ENCODE measurements at places on chromosomes 6 and 20.

- DNase-seq: no peak
Measured at GRCh38 chr6:28948782-28949486, 25.1 kb upstream of the TRIM27 start.

DNA sequence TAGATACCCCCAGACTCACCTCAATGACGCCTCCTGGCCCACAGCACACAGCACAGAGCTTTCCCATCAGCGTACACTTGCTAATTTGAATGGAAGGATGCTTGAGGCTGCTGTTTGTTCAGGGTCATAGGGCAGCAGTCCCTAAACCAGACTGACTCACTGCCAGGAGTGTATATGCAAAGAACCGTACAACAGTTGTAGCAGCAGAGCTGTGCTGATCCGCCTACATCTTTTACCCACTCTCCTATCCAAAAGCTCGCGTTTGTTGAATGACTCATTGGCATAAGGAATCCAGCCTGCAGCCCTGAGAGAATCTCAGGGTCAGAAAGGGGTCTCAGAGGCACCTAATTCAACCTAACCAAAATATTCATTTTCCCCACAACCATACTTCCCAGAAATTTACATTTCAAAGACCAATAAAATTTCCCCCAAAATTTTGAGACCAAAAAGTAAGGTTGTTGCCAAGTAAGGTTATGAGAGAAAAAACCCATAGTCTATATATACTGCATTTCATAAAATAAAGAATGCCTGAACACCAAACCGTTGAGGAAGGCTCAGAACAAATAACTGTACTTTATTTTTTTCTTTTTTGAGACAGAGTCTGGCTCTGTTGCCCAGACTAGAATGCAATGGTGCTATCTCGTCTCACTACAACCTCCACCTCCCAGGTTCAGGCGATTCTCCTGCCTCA lies 35.3 kb upstream of the CCND3 start:
- peak; percentile 27 for DNase-seq

- DNase-seq: no peak
Measured at GRCh38 chr20:21049305-21049828, 56.8 kb downstream of the LINC00237 start.

- DNase-seq: no peak
Measured at GRCh38 chr20:44065401-44066340, 121.3 kb downstream of the JPH2 start.

DNA sequence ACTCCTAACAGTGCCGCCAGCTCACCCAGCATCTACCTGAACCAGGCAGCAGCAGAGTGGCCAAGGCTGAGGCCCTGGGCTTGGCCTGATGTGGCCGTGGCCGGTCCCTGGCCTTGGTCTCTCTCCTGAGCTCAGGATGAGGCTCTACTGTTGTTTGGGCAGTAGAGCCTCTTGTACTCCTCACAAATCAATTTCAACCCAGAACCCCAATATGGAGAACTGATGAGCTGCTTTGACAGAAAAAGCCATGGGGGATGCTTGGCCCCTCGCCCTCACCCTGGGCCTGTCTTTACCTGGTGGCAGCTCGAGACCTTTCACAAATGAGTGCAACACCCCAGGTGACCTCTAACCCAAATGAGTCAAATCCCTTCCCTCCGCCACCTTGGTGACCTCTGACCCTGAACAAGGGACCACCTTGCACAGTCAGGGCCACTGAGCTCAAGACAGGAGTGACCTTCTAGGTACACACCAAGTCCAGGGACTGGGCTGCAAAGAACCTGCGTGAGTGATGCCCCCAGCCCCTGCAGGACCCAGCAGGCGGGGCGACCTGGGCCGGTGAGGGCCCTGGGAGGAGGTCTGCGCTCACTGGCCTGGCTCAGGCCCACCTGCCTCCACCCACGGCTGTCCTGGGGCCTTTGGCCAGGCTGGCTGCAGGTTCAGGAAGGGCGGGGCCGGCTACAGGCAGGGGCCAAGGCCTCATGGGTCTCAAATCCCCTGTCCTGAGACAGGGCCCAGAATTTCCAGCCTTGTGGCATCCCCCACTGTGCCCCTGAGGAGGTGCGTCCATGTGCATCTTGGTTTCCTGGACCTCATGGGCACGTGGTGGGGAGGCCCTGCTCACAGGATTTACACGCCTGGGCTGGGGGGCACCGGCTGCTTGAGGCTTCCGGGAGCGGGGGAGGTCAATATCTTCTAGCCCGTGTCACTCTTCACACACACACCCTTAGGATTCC lies 30.2 kb downstream of the PSMG4 start:
- no peak for DNase-seq

DNA sequence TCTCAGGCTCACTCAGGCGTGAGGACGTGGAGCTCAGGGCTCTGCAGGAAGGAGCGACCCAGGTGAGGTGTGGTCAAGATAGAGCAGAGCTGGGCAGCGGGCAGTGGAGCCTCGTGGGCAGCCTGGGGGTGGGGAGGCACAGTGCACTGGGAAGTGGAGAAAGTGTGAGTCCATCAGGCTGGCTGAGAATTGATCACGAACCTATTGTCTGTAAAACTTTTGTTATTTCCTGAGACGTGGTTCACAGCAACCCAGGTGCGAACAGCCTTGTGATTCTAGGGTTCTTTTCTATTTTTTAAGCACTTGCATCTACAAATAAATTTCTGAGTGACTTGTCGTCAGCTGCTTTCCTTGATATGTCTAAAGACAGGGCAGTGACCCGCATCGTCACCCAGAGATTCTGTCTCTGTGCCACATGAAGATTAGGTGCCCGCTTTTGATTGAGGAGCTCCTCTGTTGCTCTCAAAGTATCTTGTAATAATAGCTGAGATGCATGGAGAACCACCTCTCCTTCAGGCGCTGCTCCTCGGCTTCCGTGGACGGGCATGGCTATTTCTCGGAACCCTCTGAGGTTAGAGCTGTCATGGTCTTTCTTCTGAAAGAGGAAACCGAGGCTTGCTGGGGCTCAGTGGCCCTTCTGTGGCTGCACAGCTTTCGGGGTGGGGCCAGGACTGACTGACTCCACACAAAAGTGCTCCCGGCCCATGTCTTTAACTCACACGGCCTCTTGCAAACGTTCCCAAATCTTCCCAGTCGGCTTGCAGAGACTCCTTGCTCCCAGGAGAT lies 662 bp upstream of the CCR6 start:
- no peak for DNase-seq

DNA sequence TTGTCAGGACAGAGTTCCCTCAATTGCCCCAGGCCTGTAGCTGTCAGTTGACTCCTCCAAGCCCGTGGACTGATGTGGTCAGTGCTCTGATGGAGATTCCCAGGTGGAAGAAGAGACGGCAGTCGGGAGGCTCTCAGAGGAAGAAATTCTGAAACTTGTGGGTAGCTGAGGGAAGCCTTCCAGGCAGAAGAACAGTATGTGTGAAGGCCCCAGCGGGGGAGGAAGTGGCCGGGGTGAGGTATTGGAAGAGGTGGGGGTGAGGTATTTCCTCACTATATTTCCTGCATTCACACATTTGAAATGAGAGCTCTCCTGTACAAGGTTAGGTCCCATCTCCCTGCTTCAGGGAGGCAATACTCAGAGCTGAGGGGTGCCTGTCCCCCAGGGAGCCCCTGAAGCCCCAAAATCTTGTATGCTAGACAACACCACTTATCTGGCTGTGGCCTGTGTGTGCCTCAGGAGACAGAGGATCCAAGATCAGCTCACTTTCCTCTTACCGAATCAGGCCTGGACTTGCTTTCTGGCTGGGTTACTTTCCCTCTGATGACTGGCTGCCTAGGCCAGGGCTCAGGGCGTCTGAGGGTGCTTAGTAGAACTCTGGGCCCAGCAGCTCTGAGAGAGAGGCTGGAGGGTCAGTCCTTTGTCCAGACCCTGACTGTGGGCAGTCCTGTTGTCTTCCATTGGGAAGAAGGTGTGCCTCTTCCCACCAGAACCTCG lies 49.3 kb upstream of the MYL9 start:
- DNase-seq: peak; percentile 73

GRCh38 chr6:66230591-66230990 lies 523.6 kb upstream of the EYS start:
- no peak for DNase-seq

GRCh38 chr20:57553376-57554018 lies 7.4 kb upstream of the PCK1 start:
- DNase-seq: no peak

DNA sequence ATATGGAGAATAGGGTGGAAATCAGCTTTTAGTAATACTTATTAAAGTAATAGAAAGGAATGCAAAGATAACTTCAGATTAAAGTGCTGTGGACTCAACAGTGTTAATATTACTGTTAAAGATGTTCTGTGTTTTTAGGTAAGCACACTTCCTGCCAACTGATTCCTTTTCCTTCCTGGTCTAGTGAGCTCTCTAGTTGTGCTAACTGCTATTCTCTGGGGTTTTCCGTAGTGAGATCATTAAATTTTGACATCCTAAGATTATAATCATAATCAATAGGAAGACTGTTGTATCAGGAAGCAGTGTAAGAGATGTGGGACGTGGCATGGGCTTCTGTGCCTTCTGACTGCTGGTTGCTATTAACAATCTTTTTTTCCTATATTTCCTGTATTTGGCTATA lies 1.2 kb upstream of the TMEM217 start:
- DNase-seq: no peak

DNA sequence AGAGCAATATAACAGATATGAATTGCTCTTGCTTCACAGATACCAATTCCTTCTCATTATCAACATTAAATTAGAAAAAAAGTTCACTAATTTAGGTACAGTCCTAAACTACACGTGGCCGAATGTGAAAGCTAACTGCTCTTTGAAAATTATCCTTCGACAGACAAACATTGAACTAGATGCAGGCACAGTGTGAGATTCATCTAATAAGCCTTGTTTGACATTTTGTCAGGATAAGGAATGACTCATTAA lies 1.1 kb downstream of the FAM184A start:
- no peak for DNase-seq

DNA sequence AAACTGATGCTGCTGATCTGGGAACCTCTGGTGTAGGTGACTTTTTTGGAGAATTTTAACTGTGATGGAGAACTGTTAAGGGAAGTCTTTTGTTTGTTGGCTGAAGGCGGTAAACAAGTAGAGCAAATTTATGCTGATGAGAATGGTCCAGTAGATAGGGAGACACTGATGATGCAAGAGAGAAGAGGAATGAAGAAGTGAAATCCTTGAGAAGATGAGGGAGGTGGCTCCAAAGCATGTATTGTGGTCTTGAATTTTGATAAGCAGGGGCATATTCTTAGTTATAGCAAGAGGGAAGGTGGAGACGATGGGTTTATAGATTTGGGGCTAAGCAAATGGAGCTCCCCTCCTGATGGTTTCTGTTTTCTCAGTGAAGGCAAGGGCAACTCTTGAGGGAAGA lies 22.0 kb downstream of the MAPK14 start:
- DNase-seq: no peak

- no peak for DNase-seq
Measured at GRCh38 chr20:16007164-16007563, 566.1 kb downstream of the KIF16B start.

GRCh38 chr20:62897666-62898065 lies 28.6 kb downstream of the DIDO1 start:
- DNase-seq: no peak

GRCh38 chr6:38625217-38625616 lies 14.5 kb downstream of the BTBD9 start:
- no peak for DNase-seq

GRCh38 chr6:65545920-65546319 lies 161.1 kb downstream of the EYS start:
- DNase-seq: no peak

DNA sequence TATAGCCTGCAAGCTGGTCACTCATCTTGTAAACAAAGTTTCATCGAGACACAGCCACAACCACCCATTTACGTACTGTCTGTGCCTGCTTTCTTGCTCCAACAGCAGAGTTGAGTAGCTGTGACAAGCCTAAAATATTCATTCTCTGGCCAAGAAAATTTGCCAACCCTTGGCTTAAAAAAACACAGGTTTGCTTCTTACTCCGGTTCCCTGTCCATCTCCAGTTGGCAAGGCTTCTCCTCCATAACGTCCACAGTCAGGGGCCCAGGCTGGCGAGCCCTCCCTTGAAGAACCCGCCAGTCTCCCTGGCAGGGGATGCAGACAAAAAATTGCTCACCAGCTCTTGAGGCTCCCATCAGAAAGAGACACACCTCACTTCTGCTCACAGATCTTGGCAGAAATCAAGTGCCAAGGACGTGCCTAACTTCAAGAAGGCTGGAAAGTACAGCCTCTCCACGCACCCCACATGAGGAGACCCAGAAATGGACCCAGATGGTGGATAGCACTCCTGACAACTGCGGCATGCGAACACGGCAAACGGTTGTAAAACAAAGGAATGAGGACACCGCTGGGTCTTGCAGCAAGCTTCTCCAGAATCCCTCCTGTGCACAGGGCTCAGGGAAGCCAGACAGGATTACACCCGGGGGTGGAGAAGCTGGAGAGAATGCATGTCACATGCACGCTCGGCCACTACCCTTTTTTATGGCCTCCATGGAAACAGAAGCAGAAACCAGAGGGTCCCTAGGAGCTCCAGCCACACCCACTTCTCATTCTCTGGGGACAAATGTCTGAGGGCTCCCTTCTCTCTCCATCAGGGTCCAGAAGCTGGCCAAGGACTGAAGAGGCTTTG lies 59.8 kb upstream of the SIRPA start:
- no peak for DNase-seq

DNA sequence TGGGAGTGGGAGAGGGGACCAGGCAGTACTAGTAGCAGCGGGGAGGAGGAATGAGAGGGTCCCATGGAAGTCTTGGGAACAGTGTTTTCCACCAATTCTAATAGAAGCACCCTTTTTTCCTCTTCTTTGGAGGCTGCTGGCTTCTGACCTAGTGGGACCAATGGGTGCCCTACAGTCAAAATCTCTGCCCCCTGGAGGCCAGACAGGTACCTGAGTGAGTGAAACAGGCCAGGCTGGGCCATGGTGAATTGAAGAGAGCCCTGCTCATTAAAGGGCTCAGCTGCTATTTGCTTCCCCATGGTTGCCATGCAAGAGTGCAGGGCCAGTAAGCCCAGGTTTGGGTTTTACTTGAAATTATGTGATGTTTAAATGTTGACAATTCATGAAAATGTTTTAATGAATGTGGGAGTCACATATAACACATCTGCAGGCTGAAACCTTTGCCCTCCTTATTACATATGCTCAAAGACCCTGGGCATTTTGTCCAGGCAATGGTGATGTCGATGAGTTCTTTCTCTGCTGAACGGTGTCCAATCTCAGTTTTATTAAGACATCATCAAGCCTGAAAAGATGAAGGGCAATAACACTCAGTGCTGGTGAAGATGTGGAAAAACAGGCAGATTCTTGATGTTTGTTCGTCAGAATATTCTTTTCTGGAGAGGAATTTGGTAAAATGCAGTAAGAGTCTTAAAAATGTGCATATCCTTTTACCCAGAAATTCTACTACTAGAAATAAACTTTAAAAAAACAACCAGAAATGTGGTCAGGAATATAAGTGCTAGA lies 42.3 kb upstream of the OCSTAMP start:
- DNase-seq: no peak

- DNase-seq: no peak
Measured at GRCh38 chr6:37375376-37375775, 21.6 kb downstream of the RNF8 start.

- DNase-seq: no peak
Measured at GRCh38 chr20:32474967-32475811, 109.9 kb downstream of the NOL4L start.

DNA sequence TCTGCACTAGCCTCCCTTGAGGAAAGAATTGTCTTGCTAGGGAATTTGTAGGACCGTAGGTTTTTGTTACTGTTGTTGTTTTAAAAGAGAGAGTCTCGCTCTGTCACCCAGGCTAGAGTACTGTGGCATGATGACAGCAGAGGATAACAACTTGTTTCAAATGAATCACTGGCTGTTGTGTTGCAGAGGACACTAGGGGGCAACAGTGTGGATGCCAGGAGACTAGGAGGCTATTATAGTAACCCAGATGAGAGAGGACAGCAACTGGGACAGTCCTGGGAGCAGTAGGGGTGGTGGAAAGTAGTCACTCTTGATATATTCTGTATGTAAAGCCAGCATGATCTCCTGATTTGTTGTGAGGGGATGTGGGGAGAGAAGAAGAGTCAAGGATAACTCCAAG lies 41.8 kb upstream of the LAMA4 start:
- DNase-seq: no peak
